Myocyte (in vitro differentiated cells): ENCODE measurements at places on chromosomes 2 and 18. TPM values are rescaled to one million over a fixed set of nuclear protein-coding genes. Genes with fewer than 3 reads are reported as not detected.

- no peak for DNase-seq
These were observed 15.5 kb downstream of the HEATR5B start for GRCh38 chr2:37068686-37069085.

DNA sequence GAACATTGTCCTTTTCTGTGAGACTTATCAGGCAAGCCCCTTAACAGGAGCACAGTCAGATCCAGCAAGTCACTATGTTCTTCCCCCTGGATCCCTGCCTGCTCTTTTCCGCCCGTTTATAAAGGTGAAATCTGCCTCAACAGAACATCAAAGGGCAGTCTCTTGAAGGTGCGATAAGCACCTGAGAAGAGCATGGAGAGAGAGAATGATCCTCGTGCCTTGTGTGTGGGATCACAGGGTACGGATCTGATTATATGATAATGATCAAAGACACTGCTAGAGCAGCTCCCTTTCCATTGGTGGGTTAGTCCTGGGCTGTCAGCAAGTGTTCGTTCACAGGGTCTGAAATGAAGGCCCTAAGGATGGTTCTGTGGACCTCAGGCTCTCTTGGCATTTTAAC is 106.4 kb downstream of the ZAP70 start:
- DNase-seq = no peak

DNA sequence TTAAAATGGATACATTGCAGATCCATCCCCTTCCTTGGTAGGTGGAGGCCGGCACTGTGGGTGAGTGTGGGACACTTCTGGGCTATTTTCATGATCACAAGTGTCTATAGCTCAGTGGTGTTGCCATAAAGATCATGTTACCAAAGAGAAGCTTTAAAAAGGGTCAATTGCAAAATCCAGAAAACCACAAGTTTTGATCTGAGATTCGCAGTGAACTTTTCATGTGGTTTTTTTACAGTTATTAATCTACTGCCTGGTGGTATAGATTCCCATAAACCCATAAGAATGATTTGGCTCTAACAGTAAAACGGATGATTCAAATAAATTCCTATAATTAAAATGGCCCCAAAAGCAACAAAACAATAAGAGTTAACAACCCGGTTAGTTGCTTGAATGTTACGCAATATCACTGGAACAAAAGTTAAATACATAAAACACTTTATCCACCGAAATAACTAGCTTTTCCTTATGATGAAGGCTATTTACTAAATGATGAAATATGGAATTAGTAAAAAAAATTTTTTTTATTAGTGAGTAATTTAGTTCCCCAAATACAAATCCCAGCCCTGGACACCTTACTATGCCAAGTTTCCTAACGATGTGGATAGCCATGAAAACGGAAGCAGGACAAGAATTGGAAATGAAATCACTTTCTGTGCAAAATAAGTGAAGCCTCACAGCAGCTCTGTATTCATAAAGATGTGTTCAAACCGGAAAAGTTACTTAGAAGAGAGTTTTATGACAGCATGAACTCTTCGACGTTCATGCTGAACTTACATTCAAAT is 95.6 kb upstream of the THOC1 start:
- peak; percentile 40 for DNase-seq

- DNase-seq = no peak
These were observed 68.2 kb downstream of the MAP4K3 start for GRCh38 chr2:39368846-39369245.

DNA sequence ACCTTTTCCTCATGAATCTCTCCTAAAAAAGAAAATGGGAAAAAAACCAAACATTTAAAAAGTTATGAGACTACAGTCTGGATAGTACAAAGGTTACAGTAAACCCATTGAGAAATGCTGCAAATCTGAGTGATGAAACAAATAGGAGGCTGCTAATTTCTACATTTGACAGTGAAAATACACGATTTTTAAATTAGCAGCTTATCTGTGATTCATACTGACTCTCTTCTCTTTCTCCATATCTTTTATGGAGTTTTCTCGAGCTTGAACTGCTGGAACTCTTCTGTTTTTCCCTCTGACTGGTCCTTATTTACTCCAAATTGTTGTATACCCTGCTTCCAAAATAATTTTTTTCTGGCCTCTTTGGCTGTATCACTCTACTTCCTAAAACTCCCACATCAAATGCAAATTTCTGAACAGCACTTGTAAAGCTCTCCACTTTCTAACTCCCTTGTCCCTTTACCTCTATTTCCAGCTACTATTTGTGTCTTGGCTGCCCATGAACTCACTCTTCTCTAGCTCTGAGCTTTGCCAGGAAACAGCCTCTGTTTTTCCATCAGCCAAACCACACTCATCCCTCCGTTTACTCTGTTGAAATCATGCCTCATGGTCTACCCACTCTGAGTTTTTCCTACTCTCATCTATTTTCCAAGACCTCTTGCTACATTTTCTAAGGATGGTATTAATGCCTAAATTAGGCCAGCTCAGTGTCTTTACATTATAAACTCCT is 73.7 kb downstream of the RBMS1 start:
- no peak for DNase-seq

GRCh38 chr2:86519349-86519748 is 43.9 kb downstream of the CHMP3 start:
- no peak for DNase-seq

- no peak for DNase-seq
These were observed 9.8 kb upstream of the CPS1 start for GRCh38 chr2:210546424-210547208.

GRCh38 chr2:58006256-58006951 is 40.2 kb upstream of the VRK2 start:
- DNase-seq = no peak

DNA sequence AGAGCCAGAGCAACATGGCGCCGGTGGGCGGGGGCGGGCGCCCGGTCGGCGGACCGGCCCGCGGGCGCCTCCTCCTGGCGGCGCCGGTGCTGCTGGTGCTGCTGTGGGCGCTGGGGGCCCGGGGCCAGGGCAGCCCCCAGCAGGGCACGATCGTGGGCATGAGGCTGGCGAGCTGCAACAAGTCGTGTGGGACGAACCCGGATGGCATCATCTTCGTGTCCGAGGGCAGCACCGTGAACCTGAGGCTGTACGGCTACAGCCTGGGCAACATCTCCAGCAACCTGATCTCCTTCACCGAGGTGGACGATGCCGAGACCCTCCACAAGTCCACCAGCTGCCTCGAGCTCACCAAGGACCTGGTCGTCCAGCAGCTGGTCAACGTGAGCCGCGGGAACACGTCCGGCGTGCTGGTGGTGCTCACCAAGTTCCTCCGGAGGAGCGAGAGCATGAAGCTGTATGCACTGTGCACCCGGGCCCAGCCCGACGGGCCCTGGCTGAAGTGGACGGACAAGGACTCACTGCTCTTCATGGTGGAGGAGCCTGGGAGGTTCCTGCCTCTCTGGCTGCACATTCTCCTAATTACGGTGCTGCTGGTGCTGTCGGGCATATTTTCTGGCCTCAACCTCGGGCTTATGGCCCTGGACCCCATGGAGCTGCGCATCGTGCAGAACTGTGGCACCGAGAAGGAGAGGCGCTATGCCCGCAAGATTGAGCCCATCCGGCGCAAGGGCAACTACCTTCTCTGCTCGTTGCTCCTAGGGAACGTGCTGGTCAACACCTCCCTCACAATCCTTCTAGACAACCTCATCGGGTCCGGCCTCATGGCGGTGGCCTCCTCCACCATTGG is 507 bp downstream of the CNNM4 start:
- DNase-seq = no peak

- no peak for DNase-seq
These were observed 3.4 kb upstream of the DUSP2 start for GRCh38 chr2:96148410-96149217.

DNA sequence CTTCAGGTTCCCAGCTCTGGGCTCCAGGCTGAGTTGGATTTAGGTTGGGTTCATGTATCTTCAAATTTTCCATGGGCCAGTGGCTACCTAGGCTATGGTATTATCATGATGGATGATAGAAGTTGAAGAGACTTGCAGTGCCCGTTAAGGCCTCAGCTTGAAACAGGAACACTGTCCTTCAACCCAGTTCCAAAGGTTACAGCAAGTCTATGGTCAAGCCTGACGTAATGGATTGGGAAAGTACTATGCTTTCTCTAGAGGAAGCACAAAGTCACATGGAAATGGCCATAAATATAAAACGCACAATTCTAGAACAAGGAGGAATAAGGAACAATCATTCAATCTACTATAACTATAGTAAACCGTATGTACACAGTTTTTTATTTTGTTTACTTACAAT is 593.2 kb downstream of the ZEB2 start:
- no peak for DNase-seq

- DNase-seq = no peak
These were observed 333.1 kb upstream of the ZNF521 start for GRCh38 chr18:25685088-25685487.

DNA sequence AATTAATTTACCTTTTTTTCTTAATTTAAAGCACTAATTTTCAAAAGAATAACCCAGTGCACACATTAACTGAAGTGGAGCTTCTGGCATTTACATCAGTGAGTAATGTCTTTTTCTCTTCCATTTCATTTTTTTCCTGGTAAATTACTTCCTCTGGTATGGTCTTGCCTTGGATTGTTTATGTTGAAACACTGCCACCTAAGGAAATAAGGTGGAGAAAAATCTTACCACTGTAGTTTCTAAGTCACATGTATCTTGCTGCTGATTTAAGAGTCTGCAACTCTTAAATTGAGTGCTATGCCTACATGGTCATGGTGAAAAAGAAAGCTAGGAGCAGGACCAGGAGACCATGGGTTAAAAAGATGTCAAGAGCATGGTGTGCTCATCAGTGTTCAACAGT is 51.0 kb downstream of the TTC27 start:
- DNase-seq = no peak

- DNase-seq = no peak
These were observed 79.0 kb upstream of the TAF1B start for GRCh38 chr2:9764153-9764778.

DNA sequence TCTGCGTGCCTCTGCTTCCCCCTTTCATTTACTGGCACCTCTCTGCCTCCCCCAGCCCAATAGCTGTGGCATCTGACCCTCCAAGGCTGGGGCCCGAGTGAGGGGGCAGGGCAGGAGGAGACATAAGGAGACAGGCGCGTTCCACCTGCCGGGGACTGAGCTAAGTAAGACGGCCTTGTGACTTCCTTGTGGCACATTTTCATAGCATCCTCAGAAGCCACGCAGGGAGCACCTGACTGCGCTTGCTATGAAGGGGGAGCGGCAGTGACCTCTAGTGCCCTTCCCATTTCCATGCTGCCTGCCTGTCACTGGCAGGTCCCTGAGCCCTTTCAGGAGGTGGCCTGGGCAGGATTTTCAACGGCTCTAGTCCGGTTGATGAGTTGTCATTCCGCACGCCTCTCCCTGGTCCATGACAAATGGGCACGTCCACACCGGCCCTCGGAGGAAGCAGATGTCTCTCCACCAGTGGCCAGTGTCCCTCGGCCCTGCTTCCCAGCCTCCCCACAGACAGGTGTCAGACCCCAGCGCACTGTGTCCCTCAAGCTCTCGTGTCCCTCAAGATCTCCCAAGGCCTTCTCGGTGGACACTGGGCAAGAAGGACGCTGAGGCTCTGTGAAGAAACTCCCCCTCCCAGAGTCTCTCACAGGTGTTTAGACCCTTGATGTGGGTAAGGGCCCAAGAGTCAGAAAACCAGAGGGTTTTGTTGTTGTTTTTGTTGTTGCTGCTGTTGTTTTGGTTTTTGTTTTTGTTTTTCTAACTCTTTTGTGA is 42.7 kb downstream of the CYP26B1 start:
- no peak for DNase-seq

DNA sequence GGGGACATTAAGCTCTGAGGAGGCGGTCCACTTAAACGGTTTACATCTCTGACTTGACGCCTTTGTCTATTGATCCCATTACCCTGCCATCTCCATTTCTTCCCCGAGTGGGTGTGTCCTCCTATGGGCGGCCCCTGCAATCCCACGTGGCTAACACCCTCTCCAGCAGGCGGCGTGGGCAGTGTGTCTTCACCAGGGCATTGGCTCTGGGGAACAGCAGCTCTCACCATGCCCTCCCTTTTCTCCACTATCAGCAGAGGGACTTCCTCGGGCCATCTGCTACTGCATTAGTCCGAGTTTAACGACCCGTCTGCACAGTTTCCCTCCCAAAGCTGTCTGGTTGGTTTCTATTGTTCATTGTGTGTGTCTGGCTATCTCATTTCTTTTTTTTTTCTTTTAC is 511.9 kb upstream of the NRP2 start:
- no peak for DNase-seq

DNA sequence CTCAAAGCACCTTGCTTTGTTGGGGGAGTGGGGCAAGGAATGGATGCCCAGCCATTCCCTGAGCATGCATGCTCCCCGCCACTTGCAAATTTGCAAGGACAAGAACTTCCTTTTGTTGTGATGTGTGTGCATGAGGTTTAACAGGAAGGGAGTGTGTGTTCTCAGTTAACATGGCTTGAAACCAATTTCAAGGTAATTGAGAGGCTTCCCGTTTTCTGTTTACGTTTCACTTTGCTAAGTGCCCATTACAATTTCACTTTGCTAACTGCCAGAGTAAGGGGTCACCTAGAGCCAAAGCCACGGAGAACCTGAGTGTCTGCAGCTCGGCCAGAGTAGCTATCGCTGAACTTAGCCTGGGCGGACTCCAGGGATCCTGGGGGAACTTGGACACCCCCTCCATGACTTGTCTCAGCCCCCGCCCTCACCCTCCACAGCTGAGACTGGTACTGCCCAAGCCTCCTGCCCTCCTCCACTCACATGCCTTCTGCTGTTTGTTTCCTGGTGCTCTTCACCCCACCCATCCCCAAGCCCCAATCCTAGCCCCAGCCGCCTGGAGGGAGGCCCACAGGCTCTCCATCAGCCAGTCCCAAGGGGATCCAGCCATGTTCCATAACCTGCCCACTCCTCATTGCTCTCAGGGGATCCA is 53.6 kb upstream of the LAPTM4A start:
- DNase-seq = no peak

DNA sequence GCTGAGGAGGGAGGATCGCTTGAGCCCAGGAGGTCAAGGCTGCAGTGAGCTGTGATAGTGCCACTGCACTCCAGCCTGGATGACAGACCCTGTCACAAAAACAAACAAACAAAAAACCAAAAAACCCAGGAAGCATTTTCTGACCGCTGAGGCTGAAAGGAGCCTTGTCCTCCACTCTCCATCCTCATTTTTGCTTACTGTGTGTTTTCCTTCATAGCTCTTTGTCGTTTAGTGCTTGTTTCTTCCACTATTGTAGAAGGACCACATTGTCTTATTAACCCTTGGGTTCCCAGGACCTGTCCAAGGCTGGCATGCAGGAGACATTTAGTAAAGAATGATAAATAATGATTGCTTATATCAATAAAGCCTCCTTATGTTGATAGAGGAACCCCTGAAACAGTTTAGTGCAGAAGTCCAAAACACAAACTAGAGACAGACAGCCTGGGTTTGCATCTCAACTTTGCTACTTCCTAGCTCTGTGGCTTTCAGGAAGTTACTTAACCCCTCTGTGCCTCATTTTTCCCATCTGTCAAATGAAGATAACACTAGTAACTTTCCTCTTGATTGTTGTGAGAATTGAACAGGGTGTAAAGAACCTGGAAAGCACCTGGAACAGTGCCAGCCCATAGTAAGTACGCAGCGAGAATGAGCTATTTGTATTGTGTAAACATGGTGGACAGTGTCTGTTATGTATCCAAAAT is 126.0 kb downstream of the LPIN1 start:
- DNase-seq = no peak

- peak; percentile 90 for DNase-seq
These were observed 16.3 kb downstream of the FOSL2 start for GRCh38 chr2:28408764-28409599.

GRCh38 chr2:101328474-101329007 is 20.0 kb upstream of the RNF149 start:
- DNase-seq = peak; percentile 23

KCTD1 gene
- total RNA-seq = 5.8 and 8.3 TPM in 2 replicates

DSG1 gene
- total RNA-seq = not detected in 2 replicates

C2orf80 gene
- not detected in 2 replicates for total RNA-seq

PARD6G gene
- total RNA-seq = 0.94 and 2.3 TPM in 2 replicates

SCN9A gene
- 2.8 and 2.9 TPM in 2 replicates for total RNA-seq

OSBPL6 gene
- total RNA-seq = 14.0 and 20.6 TPM in 2 replicates

VWA3B gene
- total RNA-seq = not detected in 2 replicates

AGXT gene
- total RNA-seq = not detected in 2 replicates

RAX gene
- total RNA-seq = not detected in 2 replicates
